ENCODE measurements at places on chromosomes 3 and 15.

GRCh38 chr15:80852676-80853075 lies 73.5 kb downstream of the CEMIP start:
- DNase-seq = no peak

GRCh38 chr3:113743006-113743630 lies 2.9 kb downstream of the NAA50 start:
- no peak for DNase-seq

GRCh38 chr3:12919205-12919604 lies 77.8 kb upstream of the RPL32 start:
- no peak for DNase-seq

DNA sequence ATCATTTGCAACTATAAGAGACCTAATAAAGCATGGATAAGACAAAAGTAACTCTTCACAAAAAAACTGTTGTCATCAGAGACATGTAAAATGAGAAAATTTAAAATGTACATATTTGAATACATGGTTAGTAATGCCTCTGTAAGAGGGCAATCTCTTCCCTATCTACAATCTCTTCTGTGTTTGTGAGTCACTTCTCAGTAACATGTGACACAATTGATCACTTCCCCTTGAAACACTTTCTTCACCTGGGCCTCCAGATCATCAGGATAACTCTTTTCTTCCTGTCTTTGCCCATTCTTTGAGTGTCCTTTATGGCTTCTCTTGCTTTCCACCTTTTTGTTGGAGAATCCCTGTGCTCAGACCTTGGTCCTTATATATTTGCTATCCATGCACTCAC lies 50.4 kb downstream of the TFDP2 start:
- DNase-seq = no peak

DNA sequence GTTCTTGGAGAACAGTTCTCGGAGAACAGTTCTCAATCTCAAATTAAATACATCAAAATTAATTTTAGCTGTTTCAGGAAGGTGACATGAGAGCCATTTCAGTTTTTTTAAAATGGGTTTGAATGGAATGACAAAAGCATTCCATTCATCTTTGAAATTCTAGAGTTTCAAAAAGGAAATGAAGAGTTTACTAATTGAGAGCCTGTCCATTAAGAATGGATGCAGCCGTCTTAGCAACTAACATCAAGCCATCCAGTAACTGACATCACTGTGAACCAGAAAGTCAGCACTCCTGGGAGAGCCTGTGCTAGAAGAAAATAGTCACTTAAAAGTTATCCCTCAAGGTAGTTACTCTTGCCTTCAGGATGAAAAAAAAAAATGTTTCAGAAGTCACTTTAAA lies 47.0 kb upstream of the FSTL1 start:
- DNase-seq = no peak

GRCh38 chr3:138448631-138449030 lies 14.2 kb downstream of the ESYT3 start:
- DNase-seq = no peak

- DNase-seq = peak; percentile 58
Measured at GRCh38 chr3:128152419-128153155, 694 bp upstream of the EEFSEC start.

GRCh38 chr15:65805019-65805745 lies 13.1 kb upstream of the DENND4A start:
- no peak for DNase-seq

DNA sequence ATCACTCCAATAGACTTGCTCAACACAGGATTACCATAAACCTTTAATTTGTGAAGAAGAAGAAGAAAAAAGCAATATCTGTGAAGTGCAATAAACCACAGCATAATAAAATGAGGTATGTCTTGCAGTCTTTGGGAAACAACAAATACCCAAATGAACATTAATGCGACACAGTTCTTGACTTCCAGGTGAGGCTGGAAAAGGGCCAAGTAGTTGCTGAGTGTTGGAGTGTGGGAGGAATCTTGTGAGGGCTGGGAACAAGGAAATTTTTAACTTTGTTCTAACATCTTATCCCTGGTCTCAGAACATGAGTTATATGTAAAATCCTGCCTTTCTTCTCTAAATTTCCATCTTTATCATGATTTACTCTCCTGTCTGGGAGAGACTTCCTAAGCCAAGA lies 206.5 kb downstream of the DTWD1 start:
- DNase-seq = no peak

- no peak for DNase-seq
Measured at GRCh38 chr15:31302778-31303725, 23.6 kb upstream of the KLF13 start.

- peak; percentile 74 for DNase-seq
Measured at GRCh38 chr15:40582726-40583246, 11.3 kb upstream of the KNL1 start.

DNA sequence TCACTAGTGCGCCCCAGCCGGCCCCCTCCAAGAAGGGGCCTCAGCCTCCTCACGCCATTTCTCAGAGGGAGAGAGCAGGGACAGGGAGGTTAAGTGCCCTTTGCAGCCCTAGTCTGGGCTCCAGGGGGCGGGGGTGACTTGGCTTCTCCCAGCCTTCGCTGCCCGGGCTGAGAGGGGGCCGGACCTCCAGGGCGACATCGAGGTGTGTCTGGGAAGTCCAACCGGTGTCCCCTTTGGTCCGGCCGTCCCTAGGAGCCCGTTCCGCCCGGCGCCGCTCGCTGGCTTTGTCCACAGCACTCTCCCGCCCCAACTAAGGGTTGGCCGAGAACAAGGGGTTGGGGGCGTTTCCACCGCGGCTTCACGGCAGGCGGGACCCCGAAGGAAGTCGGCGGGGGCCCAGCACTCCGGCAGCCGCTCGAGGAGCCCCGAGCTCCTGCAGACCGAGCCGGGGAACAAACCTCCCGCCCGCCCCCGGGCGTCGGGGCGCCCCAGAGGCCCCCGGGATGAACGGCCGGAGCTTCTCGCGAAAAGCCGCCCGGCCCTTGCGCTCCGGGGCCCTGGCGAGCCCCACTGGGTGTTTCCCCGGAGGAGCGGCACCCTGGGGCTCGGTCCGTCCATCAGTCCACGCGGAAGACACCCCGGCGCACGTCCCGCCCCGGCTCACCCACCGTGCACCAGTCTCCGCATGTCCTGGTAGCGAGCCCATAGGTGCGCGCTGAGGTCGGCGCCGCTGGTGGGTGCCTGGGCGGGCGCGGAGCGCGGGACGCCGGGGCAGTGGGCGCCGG lies 627 bp downstream of the NT5DC2 start:
- DNase-seq = no peak

GRCh38 chr3:174859114-174859735 lies at the start of gene NAALADL2:
NAALADL2 (plus strand) TSS chr3:174859334.
- no peak for DNase-seq

- peak; percentile 77 for DNase-seq
Measured at GRCh38 chr15:55799291-55800212, 56.6 kb upstream of the PRTG start.

- no peak for DNase-seq
Measured at GRCh38 chr3:129985113-129985512, 10.6 kb downstream of the TRH start.

Measured in fibroblast of gingiva (primary cell).